ENCODE measurements at places on chromosomes 5 and 9. TPM values are rescaled to one million over a fixed set of nuclear protein-coding genes. Genes with fewer than 3 reads are reported as not detected.

Gene PFN3
- polyA plus RNA-seq, result not detected

Gene NIPAL4
- polyA plus RNA-seq, result not detected

Gene CER1
- not detected for polyA plus RNA-seq

Gene CTNND2
- polyA plus RNA-seq, result 0.21 TPM

Gene ANP32B
- polyA plus RNA-seq, result 39.4 TPM

Gene LHFPL2
- polyA plus RNA-seq, result 3.9 TPM

Gene MYO10
- 4.3 TPM for polyA plus RNA-seq

Gene IRX1
- not detected for polyA plus RNA-seq

Gene NR3C1
- polyA plus RNA-seq, result 24.5 TPM

Gene SLC38A9
- 12.7 TPM for polyA plus RNA-seq

Gene ABHD17B
- 7.4 TPM for polyA plus RNA-seq

Gene CNTNAP3
- 0.96 TPM for polyA plus RNA-seq

Gene CDC20B
- not detected for polyA plus RNA-seq

Gene AJM1
- 1.0 TPM for polyA plus RNA-seq

Gene GRXCR2
- not detected for polyA plus RNA-seq

Gene CSF2
- polyA plus RNA-seq, result not detected

Gene CYLC2
- polyA plus RNA-seq, result not detected

Gene C9orf57
- not detected for polyA plus RNA-seq

Gene OSMR
- 6.6 TPM for polyA plus RNA-seq

Gene RAD50
- 6.1 TPM for polyA plus RNA-seq

Gene FOXD4L4
- 0.07 TPM for polyA plus RNA-seq

Gene CSF1R
- polyA plus RNA-seq, result 5.4 TPM

Gene GPR21
- 0.07 TPM for polyA plus RNA-seq

All from liver (tissue), 10 donors.